ENCODE measurements at places on chromosomes 2 and 18.

GRCh38 chr2:184154438-184154837, 443.9 kb upstream of the ZNF804A start:
- DNase-seq, result no peak

DNA sequence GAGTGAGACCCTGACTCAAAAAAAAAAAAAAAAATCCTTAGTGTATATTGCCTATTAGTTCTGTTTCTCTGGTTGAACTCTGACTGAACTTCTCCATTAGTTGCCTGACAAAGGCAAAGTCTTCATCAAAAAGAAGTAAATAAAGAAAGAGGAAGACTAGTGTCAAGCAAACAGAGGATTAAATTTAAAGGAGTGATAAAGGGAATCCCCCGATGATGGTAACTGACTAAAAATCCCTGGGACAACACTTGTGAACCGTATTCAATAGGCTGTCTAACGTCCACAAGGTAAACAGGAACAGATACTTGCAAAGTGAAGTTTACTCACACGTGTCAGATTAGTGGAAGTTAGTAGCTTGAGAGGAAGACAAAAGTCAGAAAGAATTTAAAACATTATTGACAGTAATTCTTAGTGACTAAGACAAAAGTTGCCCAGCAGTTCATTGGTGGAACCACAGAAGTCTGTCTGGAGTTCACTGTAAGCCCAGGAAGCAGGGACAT, 26.2 kb upstream of the SPOPL start:
- no peak for DNase-seq

- DNase-seq, result no peak
Measured at GRCh38 chr2:177520324-177520723, 127.8 kb downstream of the AGPS start.

GRCh38 chr2:213740453-213740852, 456.2 kb downstream of the SPAG16 start:
- DNase-seq, result no peak

GRCh38 chr2:217746808-217747207, 256.0 kb downstream of the TNS1 start:
- no peak for DNase-seq

- DNase-seq, result no peak
Measured at GRCh38 chr2:183371545-183371944, 247.3 kb downstream of the NUP35 start.

GRCh38 chr2:40166006-40166405, 285.9 kb downstream of the SLC8A1 start:
- no peak for DNase-seq

DNA sequence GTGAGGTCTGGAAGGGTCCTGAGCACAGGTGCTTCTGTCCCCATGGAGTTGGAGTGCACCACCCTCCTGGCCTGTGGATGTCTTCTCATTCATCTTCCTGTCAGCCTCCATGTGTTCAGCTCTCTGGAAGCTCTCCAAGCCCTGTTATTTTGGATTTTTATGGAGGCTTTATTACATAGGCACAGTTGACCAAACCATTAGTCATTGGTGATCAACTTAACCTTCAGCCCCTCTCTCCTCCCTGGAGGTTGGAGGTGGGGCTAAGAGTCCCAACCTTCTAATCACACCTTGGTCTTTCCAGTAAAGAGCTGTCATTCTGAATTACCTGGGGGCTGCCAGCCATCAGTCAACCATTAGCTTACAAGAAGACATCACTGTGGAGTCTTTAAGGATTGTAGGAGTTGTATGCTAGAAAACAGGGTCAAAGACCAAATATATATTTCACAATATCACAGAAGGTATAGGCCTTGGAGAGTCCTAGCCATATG, 7.5 kb upstream of the MCFD2 start:
- no peak for DNase-seq

GRCh38 chr18:12428923-12429322, 21.2 kb downstream of the PRELID3A start:
- no peak for DNase-seq

DNA sequence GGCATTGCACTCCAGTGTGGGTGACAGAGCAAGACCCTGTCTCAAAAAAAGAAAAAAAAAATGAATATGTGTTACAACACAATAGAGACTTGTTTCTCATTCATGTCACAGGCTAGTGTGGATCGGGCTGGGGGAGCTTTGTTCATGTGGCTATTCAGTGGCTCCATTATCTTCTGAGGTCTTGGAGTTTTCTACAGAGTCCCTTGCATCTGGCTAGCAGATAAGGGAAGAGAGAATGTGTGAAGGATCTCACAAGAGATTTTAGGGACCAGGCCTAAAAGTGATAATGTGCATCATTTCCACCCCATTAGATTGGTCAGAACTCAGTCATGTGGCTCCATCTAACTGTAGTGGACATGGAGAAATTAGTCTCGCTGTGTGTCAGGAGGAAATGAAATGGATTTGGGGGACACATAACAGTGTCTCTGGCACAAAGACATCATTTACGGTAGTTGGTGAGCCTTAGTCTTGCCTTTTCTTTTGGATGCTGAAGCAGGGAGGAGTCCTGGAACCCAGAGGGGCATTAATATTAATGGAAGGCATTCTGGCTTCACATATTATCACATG, 32.4 kb upstream of the CASP10 start:
- DNase-seq, result no peak

GRCh38 chr18:58190842-58191530, 147.0 kb downstream of the NEDD4L start:
- DNase-seq, result no peak

DNA sequence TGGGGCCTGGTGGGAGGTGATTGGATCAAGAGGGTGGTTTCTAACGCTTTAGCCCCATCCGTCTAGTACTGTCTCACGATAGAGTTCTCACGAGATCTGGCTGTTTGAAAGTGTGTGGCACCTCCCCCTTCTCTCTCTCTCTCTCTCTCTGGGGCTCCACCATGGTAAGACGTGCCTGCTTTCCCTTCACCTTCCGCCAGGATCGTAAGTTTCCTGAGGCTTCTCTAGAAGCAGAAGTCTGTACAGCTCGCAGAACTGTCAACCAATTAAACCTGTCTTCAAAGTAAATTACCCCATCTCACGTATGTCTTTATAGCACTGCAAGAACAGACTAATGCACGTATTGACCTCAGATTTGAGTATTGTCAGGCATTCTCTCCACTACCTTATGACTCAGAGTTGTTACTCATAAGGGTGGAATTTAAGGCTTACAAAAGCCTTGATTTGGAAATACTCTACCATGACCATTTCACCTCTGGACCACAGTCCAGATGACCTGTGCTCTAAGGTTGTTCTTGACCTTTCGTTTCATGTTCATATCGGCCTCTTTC, 99.5 kb upstream of the AGAP1 start:
- DNase-seq, result no peak

- DNase-seq, result no peak
Measured at GRCh38 chr18:76685402-76685801, 137.0 kb upstream of the ZNF236 start.

DNA sequence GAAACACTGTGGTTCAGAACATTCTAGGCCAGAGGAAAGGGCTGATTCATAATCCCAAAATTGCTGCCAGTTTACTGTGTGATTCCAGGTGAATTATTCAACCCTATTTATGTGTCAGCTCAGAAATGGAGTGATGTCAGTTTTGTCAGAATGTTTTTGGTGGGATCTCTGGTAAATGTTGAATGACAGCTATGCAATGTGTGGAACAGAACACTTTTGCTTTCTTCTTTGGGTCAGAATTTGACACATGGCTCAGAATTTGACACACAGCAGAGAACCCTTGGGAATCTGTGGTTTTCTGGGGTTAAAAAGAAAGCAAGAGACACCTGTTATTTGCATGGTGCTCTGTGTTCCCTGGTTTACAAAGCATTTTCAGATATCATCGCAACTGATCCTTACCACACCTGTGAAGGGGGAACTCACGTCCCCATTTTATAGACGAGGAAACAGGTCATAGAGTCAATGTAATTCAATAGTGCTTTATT, 1.6 kb upstream of the MTA3 start:
- no peak for DNase-seq

- no peak for DNase-seq
Measured at GRCh38 chr2:18503376-18504228, 56.9 kb downstream of the RDH14 start.

- DNase-seq, result no peak
Measured at GRCh38 chr2:63876311-63876710, 34.6 kb downstream of the UGP2 start.

GRCh38 chr18:25827228-25827627, 263.2 kb downstream of the SS18 start:
- no peak for DNase-seq

GRCh38 chr18:5456577-5457461, 87.0 kb downstream of the EPB41L3 start:
- no peak for DNase-seq

GRCh38 chr2:2926009-2926857, 451.4 kb downstream of the EIPR1 start:
- no peak for DNase-seq

- no peak for DNase-seq
Measured at GRCh38 chr2:173584676-173585458, 230.2 kb downstream of the CDCA7 start.
